ENCODE measurements at places on chromosomes 4 and X.

DNA sequence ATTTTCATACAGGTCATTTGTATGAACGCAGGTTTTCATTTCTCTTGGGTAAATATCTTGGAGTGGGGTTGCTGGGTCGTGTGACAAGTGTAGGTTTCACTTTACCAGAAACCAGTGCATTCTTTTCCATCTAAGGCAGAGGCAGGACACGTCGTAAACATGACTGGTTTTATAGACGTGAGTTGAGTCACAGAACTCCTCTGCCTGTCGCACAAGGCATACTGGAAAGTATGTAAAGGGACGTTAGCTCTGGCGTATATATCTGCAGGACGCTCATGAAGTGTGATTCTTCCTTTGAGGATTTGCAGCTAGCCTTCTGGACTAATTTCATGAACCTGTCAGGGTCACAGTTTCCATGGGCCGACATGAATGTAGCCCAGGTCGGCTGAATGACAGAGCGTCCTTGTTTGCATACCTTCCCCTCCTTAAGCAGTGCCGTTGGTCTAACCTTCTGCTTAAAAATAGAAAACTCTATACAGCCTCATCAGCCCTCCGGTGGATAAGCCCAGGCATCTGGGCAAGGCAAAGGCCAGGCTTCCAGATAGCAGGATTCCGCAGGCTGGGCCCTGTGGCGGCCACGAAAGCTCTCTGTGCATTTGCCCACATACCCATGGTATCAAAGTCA, 106.0 kb downstream of the GPR143 start:
- DNase-seq: no peak

- no peak for DNase-seq
These were observed 279.0 kb downstream of the ARAP2 start for GRCh38 chr4:35965300-35965699.

DNA sequence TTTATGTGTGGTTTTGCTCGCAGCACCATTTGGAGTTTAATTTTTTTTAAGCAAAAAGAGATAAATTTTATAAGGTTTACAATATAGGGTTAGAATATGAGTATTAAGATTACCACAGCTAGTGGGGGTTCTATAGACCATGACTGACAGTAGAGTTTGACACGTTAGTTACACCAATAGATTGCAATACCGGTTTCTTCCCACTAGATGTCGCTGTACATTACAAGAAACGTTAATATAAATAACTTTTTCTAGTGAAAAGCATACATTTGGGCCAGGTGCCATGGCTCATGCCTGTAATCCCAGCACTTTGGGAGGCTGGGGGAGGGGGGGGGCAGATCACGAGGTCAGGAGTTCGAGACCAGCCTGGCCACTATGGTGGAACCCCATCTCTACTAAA, 433.6 kb downstream of the MAGEB5 start:
- no peak for DNase-seq

GRCh38 chr4:124961138-124961750, 248.7 kb upstream of the ANKRD50 start:
- DNase-seq: no peak

DNA sequence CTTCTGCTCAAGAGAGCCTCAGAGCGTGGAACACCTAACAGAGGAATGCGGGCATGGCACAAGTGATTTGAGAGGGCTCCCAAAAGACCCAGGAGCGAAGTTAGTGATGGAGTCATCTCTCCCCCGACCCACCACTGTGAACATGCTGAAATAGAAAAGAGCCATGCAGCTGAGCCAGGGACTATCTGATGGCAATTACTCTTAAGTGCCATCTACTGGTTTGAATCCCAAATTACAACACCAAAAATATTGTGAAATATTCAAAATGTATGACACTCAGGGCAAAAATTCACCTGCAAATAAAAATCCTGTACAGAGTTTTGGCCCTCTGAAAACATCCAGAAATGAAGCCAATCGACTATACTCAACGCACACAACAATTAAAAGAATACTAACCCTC, 2038.9 kb upstream of the ADGRL3 start:
- no peak for DNase-seq

- DNase-seq: no peak
These were observed 16.9 kb upstream of the LOC101059915 start for GRCh38 chrX:71650333-71650969.

- no peak for DNase-seq
These were observed 12.0 kb downstream of the P2RY8 start for GRCh38 chrX:1524874-1525582.
